ENCODE measurements at places on chromosomes 5 and 9.

DNA sequence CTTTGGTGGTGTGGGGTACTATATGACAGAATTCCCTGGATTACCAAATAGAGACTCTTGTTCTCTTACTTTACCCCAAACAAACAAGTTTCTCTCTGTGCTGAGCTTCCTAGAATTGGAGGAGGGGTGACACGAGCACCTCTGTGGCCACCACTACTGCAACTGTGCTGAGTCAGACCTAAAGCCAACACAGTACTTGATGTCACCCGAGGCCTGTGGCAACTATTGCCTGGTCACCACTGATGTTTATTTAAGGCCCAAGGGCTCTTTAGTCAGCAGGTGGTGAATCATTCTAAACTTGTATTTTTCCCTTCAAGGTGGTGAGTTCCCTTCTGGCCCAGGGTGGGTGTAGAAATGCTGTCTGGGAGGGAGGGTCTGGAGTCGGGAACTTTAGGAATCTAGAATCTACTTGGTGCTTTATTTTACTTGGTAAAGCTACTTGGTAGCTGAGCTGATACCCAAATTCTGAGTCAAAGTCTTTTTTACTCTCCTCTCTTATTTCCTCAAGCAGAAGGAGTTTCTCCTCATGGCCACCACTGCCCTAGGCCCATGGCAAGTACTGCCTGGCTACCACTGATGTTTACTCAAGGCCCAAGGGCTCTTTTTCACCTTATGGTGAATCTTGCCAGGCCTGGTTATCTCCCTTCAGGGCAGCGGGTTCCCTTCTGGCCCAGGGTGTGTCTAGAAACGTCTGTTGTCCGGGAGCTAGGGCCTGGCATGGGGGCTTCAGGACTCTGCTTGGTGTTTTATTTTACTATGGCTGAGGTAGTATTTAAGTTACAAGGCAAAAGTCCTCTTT lies 9.8 kb downstream of the LURAP1L start:
- no peak for DNase-seq

- DNase-seq = no peak
Measured at GRCh38 chr5:33010846-33011245, 299.7 kb downstream of the NPR3 start.

- DNase-seq = no peak
Measured at GRCh38 chr9:93949694-93950449, 5.3 kb downstream of the BARX1 start.

DNA sequence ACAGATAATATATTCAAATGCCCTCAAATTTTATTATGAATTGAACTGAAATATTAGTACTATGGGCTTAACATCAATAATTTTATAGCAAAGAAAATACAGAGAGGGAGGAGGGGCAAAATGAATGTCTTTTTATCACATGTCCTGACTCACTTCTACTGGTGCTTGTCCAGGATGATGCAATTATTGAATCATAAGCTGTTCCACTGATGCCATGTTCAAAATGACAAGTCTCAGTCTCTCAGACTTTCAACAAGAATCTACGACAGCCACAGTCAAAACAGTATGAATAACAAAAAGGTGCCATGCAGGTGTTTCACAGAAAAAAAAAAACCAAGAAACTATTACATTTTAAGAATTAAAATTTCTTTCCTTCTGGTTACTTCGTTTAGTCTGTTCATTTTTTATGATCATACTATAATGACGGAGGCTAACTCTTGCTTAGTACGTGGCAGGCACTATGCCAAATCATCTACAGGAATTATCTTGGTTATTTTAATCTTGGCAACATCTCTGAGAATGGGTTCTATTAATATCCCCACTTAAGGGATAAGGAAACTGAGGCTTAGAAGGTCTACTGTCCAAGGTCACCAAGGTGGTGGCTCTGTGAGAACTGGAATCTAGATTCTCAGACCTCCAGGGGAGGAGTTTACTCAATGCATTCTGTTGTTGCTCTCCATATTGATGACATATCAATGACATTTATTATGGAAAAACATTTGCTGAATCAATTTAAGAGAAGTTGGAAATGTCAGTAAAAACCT lies 61.5 kb downstream of the NR3C1 start:
- no peak for DNase-seq

GRCh38 chr5:86155796-86156195 lies 461.9 kb upstream of the COX7C start:
- DNase-seq = no peak

- DNase-seq = no peak
Measured at GRCh38 chr5:115599502-115599901, 2.8 kb downstream of the TICAM2 start.

DNA sequence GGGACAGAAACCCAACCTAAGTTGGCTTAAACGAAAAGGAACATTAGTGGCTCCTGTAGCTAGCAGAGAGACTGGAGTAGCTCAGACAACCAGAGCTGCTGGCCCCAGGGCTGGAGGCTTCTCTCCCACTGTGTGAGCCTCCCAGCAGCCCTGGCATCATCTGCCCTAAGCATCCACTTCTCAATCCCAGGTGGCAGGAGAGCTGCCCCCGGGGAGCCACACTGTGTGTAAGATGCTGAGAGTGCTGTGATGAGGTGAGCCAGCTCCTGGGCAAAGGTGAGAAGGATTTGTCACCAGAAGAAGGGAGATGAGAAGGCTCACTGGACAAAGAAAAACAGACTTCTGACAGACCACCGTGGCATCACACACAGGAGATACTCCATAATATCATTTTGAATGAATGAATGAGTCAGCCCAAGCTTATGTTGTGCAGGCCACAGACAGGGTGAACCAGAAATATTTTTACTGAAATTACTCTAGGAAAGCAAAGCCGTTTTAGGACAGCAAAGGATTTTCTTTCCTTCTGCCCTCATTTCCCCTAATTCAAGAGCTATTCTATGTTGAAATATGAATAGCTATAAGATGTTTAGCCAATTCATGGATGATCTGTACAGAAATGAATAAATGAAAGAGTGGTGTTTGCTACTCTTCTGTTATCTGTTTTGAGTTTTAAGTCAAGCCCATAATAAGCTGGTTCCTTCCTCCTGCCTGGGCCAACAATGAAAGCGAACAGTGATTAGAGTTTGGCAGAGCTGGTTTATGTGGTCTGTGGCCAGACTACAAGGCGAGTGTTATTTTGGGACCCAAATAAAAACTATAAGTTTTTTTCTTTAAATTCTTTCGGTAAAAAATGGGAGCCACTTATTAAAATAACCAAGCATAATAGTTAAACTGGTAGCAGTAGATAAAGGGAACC lies 57.4 kb upstream of the ECM2 start:
- no peak for DNase-seq

DNA sequence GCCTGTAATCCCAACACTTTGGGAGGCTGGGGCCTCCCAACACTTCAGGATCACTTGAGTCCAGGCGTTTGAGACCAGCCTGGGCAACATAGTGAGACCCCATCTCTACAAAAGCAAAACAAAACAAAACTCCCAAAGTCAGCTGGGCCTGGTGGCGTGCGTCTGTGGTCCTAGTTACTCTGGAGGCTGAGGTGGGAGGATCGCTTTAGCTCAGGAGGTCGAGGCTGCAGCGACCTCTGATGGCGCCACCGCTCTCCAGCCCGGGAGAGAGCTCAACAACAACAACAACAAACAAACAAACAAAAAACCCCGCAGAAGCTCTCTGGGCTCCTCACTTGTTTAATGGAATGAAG lies 528 bp downstream of the ACOT12 start:
- no peak for DNase-seq

- DNase-seq = no peak
Measured at GRCh38 chr5:36452424-36453006, 150.8 kb upstream of the RANBP3L start.

Measured in activated naive CD8-positive, alpha-beta T cell treated with anti-CD3 and anti-CD28 coated beads, Interleukin-2, amount 50 U/mL, for 16 hours (primary cell).